ENCODE measurements at places on chromosomes 2 and 18.

GRCh38 chr2:149446748-149447147 is 116.4 kb downstream of the LYPD6 start:
- no peak for DNase-seq

GRCh38 chr2:207504513-207505170 is 25.1 kb upstream of the CREB1 start:
- no peak for DNase-seq

- no peak for DNase-seq
These were observed 109.3 kb downstream of the CHST9 start for GRCh38 chr18:27075828-27076227.

DNA sequence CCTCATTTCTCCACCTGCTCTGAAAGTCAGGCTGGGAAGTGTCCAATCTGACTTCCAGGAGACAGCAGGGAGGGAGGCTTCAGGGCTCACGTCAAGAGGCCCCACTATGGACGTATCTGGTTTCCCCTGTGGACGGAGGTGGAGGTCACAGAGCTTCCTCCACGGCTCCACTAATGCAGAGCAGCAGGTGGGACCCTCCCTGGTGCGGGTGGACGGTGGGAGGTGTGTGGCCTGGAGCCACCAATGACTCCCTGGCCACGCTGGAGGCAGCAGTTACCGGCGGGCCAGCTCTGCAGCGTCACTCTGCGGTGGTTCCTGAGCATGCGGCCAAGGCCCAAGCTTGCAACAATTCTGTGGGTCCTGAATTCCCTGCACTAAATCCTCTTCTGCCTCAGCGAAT is 9.0 kb downstream of the CRACDL start:
- no peak for DNase-seq

Measured in stimulated activated naive CD4-positive, alpha-beta T cell (primary cell).